ENCODE measurements at places on chromosomes 11 and 22.

DNA sequence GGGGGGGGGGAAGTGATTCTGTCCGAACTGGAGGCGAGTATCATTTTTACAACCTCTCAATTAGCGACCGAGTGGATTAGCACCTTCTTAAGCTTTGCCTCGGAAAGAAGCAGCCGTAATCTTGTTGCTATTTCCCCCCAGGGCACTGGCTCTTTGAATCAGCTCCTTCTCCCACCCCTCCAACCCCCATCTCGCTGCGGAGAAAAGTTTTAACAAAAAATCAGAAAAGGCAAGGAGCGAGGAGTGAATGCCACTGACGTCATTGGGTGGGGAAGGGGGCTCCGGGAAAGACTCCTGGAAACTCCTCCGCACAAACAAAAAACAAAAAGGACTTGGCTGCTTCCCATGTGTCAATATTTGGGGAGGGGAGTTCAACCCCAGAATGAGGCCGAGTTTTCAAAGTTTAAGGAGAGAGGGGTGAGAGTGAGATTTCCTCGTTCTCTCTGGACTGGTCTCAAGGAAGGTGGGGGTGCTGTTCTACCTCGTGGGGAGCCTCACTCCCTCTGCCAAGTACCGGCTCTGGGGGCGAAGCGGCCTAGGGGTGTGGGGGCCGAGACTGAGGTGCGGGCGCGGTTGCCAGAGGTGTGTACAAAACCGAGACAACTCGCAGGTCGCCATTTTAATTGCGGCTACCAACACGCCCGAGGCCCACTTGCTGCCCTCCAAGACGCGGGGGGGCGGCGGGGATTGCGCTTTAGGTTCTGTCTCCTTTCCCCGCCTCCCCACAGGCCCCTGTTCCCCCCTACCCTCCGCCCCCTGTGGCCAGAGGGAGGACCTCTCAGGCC is 2.5 kb upstream of the PAX6 start:
- peak; percentile 71 for DNase-seq

DNA sequence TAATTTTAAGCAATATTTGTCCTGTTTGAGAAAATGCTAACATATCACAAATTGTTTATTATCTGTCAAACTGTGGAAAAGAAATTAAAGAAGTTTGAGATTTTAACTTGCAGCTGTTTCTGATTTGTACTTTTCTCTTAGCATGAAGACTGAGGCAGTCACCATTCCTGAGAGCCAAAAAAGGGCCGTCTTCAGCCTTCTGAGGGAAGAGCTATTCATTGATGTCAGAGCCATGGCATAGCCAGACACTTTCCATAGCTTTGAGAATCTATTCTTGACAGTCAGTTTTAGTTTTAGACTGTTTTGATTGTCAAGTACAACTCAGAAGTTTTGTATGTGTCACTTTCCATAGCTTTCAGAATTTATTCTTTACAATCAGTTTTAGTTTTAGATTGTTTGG is 32.1 kb downstream of the YAP1 start:
- no peak for DNase-seq

DNA sequence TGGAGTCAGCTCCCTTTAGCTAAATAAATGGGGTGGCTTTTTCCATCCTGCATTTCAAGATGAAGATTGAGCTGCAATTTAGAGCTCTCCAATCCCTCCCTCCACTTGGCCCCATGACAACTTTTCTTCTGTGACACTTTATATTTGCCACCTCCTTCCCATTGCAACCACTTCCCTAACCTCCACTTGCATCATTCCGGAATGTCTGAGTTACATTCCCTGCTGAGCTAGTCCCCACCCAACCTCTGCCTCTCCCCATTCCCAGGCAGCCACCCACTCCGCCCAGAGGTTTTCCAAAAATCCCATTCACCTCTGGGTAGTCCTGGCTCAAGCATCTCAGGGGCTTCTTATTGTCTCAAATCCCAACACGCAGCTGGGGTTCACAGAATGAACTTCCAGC is 24.7 kb downstream of the PC start:
- DNase-seq: no peak

DNA sequence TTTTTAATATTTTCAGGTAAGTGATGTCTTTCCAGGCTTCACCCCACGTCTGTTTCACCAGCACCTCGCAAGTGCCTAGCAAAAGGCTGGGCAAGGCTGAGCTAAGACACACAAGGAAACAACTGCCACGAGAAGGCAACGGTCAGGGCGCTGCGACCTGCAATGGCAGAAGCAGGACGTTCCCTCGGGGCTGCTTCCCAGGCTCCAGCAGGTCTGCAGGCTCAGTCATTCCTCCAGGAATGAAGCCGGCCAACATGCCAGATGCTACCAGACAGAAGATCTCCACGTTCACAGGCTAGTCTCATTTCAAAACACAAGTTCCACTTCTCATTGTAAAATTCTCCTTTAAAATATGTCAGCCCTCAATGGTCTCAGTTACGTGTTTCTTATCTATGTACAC is 45.5 kb downstream of the CELSR1 start:
- DNase-seq: peak; percentile 77

DNA sequence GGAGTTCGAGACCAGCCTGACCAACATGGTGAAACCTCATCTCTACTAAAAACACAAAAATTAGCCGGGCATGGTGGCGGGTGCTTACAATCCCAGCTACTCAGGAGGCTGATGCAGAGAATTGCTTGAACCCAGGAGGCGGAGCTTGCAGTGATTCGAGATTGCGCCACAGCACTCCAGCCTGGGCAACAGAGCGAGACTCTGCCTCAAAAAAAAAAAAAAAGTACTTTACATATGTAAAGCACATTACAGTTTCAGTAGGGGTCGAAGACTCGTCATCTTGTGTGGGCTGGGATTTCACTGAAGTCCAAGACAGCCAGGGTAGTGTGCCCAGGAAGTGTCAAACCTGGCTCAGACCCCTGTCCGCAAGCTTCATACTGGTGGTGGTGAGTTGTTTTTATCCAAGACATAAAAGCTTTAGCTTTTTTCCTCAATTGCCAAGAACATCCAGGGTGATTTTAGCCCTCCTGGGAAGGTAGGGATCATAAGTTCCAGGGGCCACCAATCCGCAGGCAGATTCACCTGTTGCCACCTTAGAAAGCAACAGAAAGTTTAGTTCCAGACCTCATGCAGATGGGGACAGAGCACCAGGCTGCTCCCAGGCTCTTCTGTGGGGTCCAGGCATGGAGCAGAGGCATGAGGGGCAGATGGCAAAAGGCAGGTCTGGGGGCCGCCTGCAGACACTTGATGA is 21.6 kb upstream of the ADORA2A start:
- DNase-seq: no peak

GRCh38 chr11:33564856-33565453 is 135.7 kb downstream of the C11orf91 start:
- DNase-seq: peak; percentile 57

DNA sequence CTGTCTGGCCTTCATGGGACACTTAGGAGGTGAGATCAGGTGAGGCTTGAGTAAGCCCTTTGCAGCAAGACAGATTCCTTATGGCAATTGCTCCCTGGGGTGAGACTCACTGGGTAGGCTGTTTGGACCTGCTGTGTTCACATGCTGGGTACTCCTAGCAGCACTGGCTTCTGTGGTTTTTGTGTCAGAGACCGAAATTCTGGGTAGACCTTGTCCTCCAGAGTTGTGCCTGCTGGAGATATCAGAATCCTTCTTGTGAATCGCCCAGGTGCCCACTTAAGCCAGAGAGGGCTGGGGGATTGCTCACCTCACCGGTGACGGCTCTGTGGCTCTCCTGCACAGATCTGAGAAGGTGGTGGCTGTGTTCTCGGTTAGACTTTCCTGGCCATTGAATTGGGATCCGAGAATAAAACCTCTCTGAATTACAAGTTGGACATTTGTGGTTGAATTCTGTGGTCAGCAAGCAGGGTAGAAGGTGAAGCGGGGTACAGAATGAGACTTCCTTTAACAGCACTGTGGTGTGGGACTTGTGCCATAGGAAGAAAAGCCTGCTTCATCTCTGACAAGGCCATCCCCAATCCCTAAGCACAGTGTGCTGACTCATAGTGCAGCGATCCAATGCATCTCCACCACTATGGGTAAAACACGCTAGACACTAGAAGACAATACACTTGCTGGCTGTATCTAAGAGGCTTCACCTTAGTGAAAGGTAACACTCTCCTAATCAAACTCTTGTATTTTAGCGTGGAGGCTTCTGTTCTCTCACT is 52.5 kb upstream of the TTC12 start:
- no peak for DNase-seq

GRCh38 chr11:329886-330253 is 9.2 kb upstream of the IFITM3 start:
- DNase-seq: no peak

DNA sequence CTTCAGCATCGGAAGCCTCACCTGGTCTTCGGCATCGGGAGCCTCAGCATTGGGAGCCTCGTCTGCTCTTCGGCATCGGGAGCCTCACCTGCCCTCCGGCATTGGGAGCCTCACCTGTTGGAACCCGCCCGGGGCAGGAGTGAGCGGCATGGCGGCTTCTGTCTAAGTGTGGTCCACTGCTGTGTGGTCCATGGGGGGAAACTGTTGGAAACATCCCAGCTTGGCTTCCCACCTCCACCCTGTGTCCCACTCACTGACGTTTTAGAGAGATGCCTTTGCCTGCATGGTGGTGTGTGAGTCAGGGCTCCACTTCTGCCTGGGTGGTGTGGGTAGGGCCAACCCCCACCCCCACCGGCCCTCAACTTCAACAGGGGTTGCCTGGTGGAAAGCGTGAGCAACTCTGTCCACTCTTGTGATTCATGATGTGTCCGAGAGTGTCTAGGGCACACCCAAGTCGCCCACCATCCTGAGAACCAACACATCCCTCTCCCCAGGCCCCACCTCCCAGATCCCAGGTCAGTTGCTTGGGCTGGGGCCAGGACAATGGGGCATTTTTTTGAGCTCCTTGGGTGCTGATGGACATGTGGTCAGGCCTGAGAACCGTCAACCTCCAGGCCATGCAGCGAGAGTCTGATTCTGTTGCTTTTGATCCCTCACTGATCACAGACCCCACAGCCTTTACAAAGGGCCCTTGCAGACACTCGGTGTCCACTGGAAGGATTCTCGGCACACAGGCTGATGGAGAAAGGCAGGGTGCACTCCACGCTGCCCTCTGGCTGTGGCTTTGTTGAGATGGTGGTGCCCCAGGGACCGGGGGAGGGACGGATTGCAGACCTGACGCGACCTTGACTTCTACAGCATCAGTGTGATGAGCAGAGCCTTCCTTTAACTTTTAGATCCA is 406.7 kb downstream of the TBC1D22A start:
- peak; percentile 62 for DNase-seq

- DNase-seq: no peak
Measured at GRCh38 chr11:5390210-5390609, 6.6 kb downstream of the OR51M1 start.
